Muscle of leg (tissue), 16 donors: ENCODE measurements at places on chromosomes 5 and 9. TPM values are rescaled to one million over a fixed set of nuclear protein-coding genes. Genes with fewer than 3 reads are reported as not detected.

MAN2A1 gene
- total RNA-seq: 38.6 TPM

PROP1 gene
- total RNA-seq: not detected

TEK gene
- total RNA-seq: 17.1 TPM

- DNase-seq: no peak
Observed at GRCh38 chr5:73624888-73625287, 1.1 kb upstream of the ARHGEF28 start.

- no peak for DNase-seq
Observed at GRCh38 chr9:107147134-107147533, 135.9 kb upstream of the RAD23B start.

- no peak for DNase-seq
Observed at GRCh38 chr5:168292786-168293696, 1.6 kb downstream of the WWC1 start.

DNA sequence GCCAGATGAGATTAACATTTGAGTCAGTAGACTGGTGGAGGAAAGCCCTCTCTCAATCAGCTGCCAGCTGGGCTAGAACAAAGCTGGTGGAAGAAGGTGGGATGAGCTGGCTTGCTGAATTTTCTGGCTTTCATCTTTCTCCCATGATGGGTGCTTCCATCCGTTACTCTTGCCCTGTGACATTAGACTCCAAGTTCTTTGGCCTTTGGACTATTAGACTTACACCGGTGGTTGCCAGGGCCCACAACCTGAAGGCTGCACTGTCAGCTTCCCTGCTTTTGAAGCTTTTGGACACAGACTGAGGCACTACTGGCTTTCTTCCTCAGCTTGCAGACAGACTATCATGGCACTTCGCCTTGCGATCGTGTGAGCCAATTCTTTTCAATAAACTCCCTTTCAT lies 642.7 kb downstream of the TAF11L14 start:
- no peak for DNase-seq

GRCh38 chr5:39461007-39461682 lies 36.4 kb upstream of the DAB2 start:
- DNase-seq: peak; percentile 81

DNA sequence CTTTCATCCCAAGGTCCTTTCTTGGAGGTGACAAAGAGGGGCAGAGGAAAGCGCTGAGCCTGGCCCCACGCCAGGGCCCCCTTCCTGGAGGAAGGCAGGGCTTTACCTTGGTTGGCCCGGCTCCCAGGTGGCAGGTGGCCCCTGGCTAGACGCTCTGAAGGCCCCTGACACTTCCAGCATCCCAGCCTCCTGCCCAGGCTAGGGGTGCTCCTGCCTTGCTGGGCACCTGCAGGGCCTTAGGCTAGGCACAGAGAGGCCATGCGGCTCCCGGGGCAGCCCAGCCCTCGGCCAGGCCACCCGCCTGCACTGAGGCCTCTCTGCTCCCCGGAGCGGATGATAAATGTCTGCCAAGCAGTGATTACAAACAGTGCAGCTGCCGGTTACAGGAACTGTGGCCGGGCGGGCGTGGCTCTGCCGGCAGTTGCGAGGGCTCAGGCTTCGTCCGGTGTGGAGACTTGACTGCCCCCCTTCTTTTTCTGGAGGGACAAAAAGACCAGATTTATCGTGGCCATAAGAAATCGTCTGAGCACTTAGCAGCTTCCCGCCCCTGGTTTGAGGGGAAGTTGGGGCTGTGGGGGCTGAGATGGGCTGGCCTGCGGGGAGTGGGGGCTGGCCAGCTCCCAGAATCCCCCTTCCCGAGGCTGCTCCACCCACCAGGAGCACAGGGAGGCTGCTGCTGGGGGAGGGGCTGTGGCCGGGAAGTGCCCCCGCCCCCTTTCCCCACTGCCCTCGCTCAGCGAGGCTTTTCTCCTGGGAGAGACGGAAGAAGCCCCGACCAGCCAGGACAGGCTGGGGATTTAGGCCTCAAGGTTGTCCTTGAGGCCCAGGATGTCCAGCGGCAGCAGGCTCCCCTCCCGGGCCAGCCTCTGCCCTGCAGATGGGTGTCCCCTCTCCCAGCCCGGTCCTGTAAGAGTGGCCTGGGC lies 31.6 kb upstream of the UBAC1 start:
- peak; percentile 97 for DNase-seq

DNA sequence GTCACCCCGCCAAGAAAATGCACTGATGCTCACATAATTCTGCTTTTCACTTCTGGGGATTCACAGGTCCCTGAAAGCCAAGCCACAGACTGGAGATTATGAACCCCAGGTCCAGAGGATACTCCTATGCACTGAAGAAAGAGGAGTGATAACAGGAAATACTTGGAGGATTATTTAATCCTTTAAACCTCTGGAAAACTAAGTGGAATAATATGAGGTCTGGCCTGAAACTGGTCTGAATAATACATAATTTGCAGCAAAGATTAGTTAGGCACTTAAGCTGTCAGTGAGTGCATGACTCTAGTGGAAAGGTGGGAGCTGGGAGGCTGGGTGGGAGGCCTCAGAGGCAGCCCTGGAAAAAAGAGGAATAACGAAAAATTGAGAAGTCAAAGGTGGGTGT lies 45.7 kb downstream of the MARCHF3 start:
- DNase-seq: no peak

DNA sequence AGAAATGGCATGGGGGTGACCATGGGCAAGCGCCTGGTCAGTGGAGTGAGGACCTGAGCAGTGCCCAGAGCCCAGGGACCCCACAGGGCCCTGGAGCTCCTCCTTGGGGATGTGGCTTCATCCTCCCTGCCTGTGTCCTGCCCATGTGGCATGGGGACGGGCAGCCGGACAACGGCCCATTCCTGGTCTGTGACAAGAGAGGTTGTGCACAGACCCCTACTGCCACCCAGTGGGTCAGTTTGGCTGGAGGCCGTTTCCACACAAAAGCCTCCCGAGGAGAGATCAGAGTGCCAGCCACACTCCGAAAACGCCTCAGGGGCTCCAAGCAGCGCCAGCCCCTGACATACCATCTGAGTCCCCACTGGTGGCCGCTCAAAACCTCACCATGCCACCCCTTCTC lies 19.8 kb downstream of the SLC6A18 start:
- DNase-seq: no peak

- no peak for DNase-seq
Observed at GRCh38 chr5:181242031-181242451, 1.7 kb downstream of the RACK1 start.
